DMS153 (cell line): ENCODE measurements at places on chromosomes 7 and 10.
A peak's percentile ranks its signal among the peaks of the same experiment; 100 is the strongest.

DNA sequence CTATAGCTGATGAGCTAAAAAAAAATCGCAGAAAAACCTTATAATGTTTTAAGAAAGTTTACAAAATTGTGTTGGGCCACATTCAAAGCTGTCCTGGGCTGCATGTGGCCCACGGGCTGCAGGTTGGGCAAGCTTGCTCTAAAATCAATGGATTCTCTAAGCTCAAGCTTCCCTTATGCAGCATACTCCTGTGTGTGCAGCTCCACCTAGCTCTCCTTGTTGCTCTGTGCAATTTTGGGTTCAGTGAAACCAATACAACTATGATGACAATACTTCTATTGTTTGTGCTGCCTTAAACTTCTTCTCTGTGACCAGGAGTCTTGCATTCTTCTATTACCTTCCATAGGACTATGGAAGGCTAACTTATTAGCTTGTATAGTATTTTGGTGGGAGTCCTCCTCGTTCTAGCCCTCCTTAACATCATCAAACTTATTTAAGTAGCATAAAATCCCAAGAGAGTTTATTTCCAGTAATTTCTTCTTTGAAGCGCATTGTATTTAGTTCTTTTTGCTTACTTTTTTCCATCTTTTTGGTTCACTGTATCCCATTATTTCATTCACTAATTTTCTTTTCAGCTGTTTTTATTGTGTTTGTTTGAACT, 170.9 kb upstream of the SMIM30 start:
- peak; percentile 7 for DNase-seq

GRCh38 chr7:45919993-45920459, 1.0 kb downstream of the IGFBP3 start:
- DNase-seq = no peak

GRCh38 chr7:24795407-24795767, 38.1 kb upstream of the GSDME start:
- DNase-seq = no peak

DNA sequence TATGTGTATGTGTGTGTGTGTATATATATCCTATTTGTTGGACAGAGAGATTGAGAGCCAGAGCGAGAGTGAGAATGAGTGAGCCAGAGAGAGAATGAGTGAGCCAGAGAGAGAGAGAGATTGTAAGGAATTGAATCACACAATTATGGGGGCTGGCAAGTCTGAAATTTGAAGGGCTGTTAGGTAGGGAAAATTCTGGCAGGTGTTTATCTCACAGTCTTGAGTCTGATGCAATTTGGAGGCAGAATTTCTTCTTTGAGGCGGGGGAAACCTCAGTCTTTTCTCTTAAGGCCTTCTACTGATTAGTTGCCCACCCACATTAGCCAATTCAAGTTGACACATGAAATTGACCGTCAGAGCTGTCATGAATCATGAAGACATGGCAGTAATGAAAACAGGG, 41.0 kb upstream of the WASL start:
- no peak for DNase-seq

GRCh38 chr10:112792487-112793201, 157.4 kb upstream of the TCF7L2 start:
- DNase-seq = peak; percentile 26

- peak; percentile 95 for DNase-seq
Observed at GRCh38 chr7:55774327-55775050, 88.1 kb downstream of the SEPTIN14 start.
